ENCODE measurements at places on chromosomes 13 and 19.

- peak; percentile 47 for DNase-seq
Observed at GRCh38 chr19:9597027-9597426, 12.7 kb upstream of the ZNF121 start.

- DNase-seq, result no peak
Observed at GRCh38 chr19:43353606-43354304, at the start of gene CD177. Gene CD177, plus strand, starts transcription at chr19:43353686. Its CDS starts 29 bp downstream, at chr19:43353715.

- no peak for DNase-seq
Observed at GRCh38 chr13:67052550-67053490, 177.3 kb downstream of the PCDH9 start.

- no peak for DNase-seq
Observed at GRCh38 chr13:67277581-67277980, 47.4 kb upstream of the PCDH9 start.

DNA sequence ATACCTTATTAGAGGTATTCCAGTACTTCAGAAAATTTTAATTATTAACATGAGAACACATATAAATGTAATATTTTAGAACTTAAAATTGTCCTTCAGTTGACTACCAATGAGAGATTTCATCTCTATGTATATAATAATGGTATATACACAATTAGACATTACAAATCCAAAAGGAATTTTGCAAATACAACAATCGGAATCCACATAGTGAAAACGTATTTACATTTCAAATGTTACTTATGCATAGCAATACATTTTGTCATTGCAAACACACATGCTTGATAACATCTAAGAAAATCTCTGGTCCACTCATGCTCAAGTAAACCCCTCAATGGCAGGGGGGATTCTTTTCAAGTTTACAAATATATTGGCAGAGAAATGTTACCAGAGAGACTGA is 2345.2 kb downstream of the PCDH9 start:
- no peak for DNase-seq

- peak; percentile 68 for DNase-seq
Observed at GRCh38 chr13:74979703-74980102, 502.3 kb downstream of the TBC1D4 start.

DNA sequence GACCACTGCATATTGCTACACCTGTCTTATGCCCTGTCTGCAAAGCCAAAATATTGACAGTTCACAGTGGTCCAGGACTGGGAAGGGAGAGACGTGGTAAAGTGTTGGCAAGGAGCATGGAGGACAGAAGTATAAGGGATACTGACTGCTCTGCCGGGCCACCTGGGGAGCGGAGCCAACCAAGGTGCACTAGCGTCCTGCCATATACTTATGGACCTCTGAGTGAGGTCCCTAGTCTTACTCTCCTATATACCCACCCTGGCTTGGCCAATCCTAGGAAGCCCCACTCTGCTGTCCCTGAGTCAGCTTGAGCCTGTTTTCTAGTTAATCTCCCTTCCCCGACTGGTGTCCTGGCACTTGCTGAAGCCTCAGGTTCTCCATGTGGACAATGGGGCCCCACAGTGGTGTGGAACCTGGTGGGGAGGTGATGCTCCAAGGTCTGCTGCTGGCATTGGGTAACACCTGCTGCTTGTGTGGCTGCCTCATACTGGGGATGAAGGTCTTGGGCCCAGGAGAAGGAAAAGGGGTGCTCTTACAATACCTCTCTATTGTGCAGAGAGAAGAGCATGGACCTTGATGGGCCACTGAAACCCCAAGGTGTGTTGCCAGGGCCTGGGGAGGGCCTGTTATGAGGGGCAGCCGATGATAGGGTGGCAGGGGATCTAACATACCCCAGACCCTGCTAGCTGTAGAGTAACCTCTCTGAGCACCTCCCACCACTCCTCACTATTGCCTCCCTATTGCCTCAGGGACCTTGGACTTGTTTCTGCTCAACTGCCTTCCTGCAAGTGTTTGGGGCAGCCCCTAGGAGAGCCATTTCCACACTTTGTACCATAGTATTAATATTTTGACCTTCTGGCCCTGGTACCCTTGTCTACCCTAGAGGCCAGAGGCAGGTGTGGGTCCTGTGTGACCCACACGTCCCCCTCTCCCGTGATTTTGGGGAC is 6.7 kb upstream of the TRIM28 start:
- no peak for DNase-seq

DNA sequence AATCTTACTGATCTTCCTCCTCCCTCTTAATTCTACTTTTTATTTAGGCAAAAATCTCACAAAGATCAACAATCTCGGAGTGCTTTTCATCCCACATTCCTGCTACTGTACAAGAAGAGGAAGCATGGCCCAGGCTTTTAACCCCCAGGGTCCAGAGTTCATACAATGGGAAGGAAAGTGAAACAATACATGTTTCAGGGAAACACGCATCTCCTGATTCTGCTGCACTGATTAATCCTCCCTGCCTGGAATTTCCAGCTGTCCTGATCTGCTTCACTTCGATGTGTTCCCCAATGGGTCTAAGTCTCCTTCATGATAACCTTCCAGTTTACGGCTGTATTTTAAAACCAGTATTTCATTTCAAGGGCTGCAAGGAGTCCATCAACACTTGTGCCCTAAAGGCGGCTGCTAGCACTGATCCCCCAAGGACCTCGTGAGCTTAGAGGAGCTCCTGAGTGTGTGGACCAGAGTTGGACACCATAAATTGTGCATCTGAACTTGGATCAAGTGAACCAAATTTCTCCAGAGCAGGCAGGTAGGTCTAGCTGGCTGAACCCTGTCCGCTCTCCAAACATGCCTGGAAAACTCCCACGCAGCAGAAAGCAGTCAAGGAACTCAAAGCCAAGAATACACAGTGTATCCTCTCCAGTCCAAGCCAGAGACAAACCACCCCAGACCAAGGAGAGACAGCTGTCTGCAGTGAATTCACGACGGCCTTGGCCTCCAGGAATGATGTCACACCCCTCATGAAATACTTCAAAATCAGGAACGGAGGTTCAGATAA is 44.3 kb downstream of the COL4A1 start:
- no peak for DNase-seq

GRCh38 chr13:108215436-108215835 is at the start of gene LIG4:
Gene LIG4, minus strand, starts transcription at chr13:108215536. Its CDS starts 4,268 bp downstream, at chr13:108211268.
- peak; percentile 84 for DNase-seq

DNA sequence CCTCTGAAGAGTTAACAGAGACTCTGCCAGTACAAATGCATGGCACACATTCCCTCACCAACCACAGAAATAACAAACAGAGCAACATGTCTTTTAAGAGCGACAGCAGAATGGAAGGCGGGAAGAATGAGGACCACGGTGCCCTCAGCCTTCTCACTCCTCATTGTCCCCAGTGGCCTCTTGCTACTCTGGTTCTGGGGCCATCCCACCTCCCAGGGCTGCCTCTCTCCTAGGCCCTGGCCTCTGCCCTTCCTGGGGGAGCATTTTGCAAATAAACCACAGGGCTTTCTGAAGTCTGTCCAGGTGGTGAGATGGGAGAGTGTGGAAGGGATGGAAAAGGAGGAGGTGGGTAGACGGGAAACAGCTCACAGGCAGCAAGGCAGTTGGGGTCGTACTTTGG is 28.3 kb downstream of the CYP2B6 start:
- no peak for DNase-seq

DNA sequence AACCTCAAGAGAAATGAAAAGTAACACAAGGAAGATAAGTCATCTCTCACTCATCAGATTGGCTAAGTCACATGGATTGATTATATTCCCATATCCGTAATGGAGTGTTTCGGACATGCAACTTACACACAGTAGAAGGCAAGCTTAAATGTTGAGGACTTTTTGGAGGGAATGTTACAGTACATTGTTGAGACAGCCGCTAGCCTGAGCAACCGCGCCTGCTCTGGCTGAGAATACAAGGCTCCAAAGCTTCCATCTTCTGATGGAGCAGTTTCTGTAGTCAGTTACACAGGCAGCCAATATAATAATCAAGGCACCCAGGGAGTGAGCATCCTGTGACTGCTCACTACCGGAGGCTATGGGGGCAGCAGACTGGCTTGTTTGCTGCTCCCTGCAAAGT is 1.0 kb upstream of the CRYL1 start:
- DNase-seq, result no peak

- DNase-seq, result no peak
Observed at GRCh38 chr19:10826846-10827245, 9.2 kb downstream of the TMED1 start.

DNA sequence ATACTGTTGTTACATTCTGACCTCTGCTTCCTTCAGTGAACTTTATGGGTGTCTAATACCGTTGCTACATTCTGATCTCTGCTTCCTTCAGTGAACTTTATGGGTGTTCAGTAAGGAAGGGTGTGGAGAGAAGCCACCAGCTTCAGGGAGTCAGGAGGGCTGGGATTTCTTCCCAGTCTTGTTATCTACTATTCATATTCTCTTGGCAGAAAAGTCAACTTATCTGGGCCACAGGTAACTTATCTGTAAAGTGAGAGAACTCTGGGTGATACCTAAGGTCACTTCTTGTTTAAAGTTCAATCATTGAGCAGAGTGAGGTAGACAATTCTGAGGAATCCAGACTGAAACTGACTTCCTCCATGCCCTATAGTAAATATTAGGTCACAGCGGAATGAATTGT is 71.2 kb upstream of the STK24 start:
- peak; percentile 84 for DNase-seq

GRCh38 chr13:101982903-101983302 is 418.9 kb downstream of the FGF14 start:
- no peak for DNase-seq

DNA sequence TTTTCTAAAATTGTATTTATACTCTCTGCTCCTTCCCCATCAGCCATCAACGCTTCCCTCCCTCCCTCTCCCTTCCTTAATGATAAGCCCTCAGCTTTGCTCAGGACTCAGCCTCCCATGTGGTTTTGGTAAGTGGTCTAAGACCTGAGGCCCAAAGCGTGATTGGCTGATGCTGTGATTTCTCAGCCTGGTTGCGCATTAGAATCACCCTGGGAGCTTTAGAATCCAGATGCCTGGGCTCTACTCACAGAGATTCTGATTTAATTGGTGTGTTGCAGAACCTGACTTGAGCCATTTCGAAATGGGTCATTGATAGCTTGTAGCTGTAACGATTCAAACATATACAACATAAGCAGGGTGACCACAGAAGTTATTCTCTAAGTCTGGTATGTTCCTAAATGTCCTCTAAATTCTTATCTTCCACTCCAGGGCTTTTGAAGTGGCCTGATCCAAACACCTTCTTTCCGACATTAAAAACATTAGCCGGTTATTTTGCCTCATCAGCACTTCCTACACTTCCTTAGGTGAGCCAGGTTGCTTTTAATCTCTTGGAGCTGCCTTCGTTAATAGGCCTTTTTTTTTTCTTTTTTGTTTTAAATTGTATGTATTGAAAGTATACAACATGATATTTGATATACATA is 60.6 kb downstream of the LRCH1 start:
- DNase-seq, result no peak

DNA sequence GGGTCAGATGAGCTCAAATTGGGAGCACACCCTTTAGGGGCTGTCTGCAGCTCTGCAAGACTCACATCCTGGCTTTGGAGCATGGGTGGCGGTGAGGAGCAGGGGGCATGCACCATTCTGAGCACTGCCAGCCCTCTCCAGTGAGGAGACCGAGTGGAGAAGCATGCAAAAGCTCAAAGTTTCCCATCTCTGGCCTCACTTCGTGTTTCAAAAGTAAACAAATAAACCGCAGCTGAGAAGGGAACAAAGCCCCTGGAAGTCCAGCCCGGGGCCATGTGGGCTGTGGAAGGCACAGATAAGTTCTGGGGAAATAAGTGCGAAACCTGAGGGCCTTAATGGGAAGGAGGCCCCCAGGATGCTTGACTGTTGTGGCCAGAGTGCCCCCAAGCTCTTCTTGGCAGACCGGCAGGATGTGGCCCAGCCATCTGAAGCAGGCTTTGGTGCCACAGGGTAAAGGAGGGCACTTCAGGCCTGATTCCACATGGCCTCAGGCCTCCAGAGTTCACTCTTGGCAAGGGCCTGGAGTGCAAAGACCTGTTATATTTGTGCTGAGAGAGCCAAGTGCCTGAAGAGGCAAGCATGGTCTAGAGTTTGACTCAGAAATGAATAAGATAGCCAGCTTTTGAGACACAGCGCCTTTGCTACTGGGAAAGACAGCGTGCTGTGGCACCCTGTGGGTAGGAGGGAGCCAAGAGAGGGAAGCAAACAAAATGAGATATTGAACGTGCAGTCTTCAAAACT is 1.2 kb downstream of the MEDAG start:
- DNase-seq, result no peak

GRCh38 chr13:88948501-88948900 is 1277.3 kb downstream of the SLITRK5 start:
- DNase-seq, result no peak

DNA sequence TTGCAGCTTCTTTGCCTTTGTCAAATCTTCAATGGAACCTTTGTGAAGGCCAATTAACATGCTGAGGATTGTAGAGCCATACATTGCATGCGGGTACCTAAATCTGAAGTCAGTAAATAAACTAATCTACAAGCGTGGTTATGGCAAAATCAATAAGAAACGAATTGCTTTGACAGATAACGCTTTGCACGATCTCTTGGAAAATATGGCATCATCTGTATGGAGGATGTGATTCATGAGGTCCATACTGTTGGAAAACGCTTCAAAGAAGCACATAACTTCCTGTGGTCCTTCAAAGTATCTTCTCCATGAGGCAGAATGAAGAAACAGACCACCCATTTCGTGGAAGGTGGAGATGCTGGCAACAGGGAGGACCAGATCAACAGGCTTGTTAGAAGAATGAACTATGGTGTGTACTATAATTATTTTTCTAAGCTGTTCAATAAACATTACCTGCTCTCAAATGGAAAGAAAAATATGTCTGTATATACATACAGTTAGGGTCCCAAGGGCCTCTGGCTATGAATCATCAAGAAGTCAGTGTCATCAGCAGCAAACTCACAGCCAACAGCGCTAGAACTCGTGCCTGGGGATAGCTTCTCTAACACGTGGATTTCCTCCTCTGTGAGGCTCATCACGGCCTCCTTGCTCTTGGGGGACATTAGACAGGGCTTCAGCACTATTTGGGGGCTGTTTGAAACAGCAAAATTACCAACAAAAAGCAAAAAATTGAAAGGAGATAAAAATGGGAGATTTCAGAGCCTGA is 2.9 kb upstream of the CD70 start:
- DNase-seq, result no peak

DNA sequence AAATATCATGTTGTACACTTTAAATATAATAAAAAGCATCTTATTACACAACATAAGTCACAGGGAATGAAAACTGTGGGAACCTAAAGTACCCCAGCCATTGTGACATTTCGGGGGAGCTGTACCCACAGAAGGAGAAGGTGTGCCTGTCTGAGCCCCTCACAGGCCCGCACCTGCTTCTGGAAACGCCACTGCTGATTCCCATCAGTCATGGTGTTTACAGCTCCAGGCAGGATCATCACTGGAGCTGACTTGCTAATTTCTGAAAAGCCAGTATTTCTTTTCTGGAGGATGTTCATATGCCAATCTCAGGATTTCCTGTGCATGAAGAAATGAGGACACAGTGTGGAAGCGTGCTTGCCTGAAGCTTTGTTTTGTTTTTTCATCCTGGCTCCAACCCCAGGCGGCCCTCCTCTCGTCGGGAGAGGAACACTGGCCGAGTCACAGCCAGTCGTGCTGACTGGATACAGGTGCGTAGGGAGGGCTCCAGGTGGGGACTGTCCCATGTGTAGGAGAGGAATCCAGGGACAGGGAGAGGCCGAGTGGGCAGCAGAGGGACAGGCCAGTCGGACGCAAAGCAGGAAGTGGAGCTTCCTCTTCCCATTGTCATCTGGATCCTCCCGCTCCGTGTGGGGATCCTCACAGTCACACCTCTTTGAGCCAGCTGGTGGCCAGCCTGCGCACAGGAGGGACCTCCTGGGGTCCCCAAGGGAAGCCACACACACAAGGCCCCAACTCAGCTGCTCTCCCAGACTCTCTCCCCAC is 4.2 kb upstream of the ATP12A start:
- DNase-seq, result no peak

GRCh38 chr19:28640506-28640905 is 572.4 kb downstream of the UQCRFS1 start:
- DNase-seq, result no peak

All from HT-29 (cell line).